DND-41 (cell line): ENCODE measurements at places on chromosomes 7 and 10.

GRCh38 chr7:87217983-87218653 lies 1.4 kb downstream of the TMEM243 start:
- DNase-seq = no peak

DNA sequence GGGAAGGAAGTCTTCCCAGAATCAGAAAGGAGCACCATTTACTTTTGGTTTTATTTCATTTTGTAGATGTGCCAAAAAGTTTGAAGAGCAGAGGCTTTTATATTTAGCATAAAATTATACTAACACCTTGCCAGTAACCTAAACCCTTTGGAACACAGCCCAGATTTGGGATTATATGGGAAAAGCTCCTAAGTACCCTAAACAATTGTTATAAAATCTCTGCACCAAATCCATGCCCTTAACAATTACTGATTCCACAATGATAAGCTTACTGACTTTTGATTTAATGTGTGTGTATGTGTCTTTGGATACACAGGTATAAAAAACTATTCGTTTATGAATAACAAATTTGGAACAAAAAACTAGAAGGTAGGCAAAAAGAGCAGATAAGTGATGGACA lies 39.0 kb upstream of the TMEM229A start:
- DNase-seq = no peak

DNA sequence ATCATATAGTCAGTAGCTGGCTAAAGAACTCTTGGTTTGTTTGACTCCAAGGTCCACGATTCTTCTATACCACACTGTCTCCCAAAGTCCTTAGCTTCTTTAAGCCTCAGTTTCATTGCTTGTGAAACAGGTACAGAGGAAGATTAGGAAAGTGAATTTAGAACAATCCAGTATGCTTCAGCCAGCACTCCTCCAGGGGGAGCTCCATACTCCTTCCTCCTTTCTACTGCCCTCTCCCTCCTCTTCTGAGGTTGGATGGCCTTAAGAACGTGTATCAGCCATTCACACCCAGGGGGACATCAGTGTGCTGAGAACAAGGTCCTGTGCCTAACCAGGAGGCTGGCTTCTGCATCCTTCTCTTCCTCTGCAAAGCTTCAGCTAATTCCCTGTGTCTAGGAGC lies 54.8 kb upstream of the CALD1 start:
- no peak for DNase-seq

- no peak for DNase-seq
These were observed 24.0 kb downstream of the ZEB1 start for GRCh38 chr10:31343009-31343408.

DNA sequence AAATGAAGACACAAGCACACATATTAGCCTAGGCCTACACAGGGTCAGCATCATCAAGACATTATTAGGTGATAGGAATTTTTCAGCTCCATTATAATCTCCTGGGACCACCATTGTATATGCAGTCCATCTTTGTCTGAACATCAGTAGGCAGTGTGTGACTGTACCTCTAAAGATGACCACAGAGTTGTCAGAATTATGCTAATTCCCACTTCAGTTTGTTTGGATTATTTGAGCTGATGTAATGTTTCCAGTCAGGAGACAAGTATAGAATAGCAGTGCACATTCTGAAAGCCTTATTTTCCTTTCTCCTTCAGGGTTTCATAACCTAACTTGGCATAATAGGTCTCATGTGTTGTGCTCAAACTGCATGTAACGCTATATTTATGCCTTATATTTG lies 306.4 kb downstream of the NXPH1 start:
- no peak for DNase-seq

DNA sequence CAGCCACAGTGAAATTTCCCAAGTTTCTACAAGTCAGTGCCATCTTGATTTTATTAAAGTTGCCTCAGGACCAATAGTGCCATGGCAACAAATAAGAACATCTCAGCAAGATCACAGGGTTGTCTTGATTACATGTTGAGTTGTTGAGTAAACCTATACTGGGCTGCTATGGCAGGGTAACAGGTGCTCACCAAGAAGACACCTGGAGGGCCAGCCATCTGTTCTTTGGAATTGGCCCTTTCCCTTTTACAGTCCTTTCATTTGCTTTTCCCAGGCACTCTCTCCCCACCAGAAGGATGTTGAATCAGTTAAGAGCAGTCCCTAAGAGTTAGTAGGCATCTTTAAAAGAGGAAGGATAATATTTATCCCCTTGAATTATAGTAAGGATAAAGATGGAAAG lies 582.0 kb downstream of the TNS3 start:
- DNase-seq = no peak

GRCh38 chr10:125520968-125521367 lies 162.0 kb downstream of the TEX36 start:
- no peak for DNase-seq

GRCh38 chr7:127253281-127254162 lies 781 bp upstream of the GRM8 start:
- DNase-seq = no peak

DNA sequence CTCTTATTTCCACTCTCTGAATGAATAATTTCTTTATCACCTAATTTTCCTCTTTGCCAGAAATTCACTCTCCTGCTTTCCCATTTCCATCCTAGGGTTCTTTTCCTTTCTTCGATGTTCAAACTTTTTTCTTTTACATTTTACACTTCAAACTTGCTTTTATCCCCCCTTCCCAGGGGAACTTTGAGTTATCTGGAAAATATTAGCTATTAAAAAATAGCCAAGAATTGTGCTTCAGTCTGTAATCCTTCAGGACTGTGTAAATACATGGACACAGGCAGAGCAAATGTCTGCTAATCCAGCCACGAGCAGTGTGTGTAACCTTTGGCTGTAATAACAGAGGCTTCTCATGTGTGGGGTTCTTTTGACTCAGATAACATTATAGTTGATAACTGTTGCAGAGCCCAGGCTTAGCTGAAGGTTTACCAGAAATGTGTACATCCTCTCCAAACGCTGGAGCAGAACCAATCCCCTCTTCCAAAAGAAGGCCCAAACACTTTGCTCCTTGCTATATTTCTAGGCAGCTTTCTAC lies 4.6 kb downstream of the ASB4 start:
- DNase-seq = no peak

DNA sequence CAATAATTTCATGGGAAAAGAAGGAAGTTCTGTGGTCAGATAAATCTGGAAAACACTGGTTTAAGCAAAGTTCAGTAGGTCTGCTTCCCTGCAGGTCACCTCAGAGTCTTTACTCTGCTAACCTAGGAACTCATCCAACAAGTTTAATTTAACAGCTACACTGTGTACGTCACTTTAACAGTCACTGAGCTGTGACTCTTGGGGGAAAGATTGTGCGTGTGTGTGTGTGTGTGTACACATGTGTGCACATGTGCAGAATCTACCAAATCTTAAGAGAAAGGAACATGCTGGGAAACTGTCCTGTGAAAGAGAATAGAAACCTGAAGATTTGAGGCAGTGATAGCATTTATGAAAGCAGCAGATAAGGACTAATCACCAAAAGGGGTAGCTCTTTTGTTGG lies 62.6 kb downstream of the IKZF1 start:
- no peak for DNase-seq

- no peak for DNase-seq
These were observed 66.8 kb downstream of the DNAJC12 start for GRCh38 chr10:67771200-67771599.

- no peak for DNase-seq
These were observed 94.4 kb upstream of the STEAP4 start for GRCh38 chr7:88401009-88401623.

DNA sequence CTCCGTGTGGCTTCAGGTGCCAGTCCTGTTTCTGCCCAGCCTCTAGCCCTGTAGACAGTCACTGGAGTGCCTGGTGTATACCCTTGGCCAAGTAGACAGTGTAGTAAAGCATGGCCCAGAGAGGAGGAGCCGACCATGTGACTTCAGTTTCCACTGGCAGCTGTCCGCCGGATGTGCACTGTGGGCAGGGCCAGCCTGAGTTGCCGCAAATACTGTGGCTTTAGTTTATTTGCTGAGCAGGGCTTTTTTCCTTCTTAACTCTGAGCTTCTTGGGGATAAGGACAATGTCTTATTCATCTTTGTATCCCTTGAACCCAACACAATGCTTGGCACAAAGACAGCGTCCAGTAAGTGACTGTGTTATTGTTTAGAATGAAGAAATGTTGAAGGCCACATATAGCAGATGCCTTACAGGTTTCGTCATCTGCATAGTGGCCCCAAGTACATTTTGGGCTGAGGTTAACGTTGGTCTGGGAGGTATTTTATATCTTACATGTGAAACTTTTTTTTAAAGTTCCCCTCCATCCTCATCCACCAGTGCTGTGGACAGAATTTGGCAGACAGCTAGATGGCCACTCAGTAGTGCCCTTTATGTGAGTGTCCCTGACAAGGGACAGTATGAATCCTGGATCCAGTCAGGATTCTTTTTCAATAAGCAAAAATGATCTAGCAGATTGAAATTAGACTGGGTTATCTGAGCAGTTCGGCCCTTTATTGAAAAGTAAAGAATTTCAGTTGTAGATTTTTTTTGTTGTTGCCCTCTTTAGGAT lies 40.6 kb downstream of the CYP17A1 start:
- no peak for DNase-seq

DNA sequence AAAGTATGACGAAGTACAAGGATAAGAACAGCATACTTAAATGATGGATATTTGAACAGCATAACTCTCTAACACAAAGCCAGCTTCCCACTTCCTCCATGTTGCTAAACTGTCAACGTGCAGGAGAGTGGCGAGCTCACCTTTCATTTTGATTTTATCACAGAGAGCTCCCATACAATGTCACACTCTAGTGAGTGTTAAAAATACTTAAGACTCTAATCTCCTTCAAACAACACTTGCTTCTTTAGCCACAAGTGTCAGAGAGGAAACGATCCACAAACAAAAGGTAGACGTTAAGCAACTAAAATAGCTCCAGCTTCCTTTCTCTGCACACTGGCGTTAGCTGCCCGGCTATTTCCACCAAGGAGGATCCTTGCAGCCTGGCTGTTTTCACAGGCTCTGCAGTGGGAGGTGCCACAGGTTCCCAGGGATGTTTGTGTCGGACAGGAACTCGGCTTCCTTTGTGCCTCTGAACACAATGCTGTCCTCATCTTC lies 194.6 kb downstream of the COBL start:
- no peak for DNase-seq

- no peak for DNase-seq
These were observed 60.8 kb downstream of the XRCC2 start for GRCh38 chr7:152615031-152615741.

DNA sequence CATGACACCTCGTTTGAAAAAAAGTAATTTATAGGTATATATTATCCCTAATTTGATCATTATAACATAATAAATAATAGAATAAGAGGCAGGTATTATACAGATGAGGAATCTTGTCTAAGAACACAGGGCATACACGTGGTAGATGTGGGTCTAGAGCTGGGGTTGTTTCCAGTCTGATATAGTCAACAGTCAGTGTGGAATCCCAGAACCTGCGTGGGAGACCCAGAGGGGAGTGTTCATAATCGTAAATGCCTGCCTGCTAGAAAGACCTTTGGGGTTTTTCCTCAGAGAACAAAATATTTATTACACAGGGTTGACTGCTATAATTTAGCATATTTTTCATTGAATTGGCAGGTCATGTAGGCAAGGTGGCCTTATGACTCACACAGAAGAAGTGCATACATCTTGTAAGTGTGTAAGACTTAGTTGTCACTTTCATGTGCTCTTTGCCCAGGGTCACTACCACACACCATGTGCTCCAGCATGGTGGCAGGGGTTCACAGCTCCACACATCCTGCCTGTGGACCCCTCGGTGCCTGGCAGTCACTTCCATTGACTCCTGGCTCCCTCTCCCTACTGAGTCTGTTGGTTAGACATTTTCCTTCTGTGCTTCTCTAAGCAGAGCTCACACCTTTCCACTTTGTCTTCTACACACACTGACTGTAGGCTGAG lies 94.9 kb upstream of the IKZF1 start:
- DNase-seq = no peak

DNA sequence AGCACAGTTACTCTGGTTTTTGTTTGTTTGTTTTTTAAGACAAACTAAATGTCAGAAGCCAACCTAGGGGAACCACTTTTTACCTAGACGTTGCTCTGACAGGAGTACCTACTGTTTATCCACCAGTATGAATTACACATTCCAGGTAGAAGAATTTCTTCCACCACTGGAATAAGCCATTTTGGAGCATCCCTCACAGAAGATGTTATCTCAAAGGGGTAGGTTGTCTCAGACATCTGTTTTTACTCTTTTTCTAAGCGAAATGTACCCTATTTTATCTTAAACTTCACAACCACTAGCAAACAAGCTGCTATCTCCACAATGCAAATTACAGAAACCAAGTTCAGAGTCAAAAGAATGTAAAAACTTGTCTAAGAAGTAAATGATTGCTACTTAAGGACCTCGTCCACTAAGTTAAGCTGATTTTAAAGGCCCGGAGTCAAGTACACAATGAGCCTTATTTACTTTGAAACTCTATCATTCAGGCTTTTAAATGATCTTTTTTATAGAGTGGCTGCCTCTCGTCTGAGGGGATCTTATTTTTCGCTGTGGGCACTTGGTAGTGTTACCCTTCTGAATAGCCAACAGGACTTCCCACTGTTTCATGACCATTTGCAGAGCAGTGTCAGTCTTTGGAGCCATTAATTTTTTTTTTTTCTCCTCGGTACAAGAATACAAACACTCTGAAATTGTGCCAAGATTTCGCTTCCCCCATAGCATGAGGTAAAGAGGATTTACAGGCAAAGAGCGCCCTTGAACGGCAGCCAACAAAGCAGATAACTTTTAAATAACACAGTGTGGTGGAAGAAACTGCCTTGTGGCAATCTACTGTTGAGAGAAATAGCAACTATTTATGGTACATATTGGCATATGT lies 15.7 kb upstream of the ARMC3 start:
- DNase-seq = no peak

GRCh38 chr10:118971187-118971586 lies 58.3 kb upstream of the NANOS1 start:
- no peak for DNase-seq

- no peak for DNase-seq
These were observed 21.4 kb upstream of the ASZ1 start for GRCh38 chr7:117448655-117449054.

DNA sequence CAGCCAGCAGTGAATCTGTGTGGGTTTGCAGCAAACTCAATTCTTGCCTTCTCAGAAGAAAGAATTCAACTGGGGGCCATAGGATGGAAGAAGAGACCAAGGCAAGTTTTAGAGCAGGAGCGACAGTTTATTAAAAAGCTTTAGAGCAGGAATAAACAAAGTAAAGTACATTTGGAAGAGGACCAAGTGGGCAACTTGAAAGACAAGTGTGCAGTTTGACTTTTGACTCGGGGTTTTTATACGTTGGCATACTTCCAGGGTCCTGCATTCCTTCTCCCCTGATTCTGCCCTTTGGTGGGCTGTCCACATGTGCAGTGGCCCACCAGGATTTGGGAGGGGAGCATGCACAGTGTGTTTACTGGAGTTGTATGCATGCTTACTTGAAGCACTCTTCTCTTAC lies 3.0 kb upstream of the ANKRD22 start:
- DNase-seq = no peak

GRCh38 chr10:122856902-122857301 lies 11.2 kb upstream of the CUZD1 start:
- DNase-seq = no peak

DNA sequence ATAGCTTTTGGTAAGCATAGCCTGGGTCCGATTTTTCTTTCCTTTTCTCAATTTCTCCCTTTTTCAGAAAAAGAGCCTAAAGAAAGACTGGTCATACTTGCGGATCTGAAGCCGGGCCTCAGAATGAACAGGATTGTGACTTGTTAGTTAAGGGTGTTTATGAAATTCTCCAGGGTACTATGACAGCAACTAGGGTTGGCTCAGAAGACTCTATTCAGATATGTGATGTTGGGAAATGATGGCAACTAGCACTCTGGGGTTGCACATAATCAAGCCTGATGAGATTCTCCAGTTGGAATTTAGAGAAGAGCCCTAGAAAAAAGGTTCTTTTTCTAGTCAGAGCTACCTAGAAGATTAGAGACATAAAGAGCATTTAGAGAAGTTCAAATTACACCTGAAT lies 352.4 kb upstream of the POM121L12 start:
- no peak for DNase-seq
